ENCODE measurements at places on chromosomes 7 and 10.

- DNase-seq = no peak
These were observed 49.1 kb downstream of the STRA8 start for GRCh38 chr7:135282561-135283254.

GRCh38 chr10:48447356-48448215 lies 141.1 kb downstream of the MAPK8 start:
- no peak for DNase-seq

GRCh38 chr7:147308539-147308938 lies 1191.9 kb downstream of the CNTNAP2 start:
- no peak for DNase-seq

DNA sequence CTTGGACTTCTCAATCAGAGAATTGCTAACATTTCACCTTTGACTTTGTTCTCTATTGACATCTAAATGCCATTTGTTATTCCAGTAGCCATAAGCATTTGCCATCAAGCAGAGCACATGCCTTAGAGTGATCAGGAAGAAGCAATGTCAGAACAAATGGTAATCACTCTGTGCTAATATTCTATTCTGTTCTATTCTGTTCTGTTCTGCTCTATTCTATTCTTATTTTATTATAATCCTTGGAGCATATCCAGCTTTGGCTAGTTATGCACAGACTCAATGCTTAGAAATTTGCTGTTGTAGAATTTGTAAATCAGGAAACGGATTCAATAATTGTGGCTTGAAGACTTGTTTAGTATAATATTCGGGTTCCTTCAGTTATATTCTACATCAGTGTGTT lies 175.4 kb downstream of the EXOC4 start:
- DNase-seq = no peak

DNA sequence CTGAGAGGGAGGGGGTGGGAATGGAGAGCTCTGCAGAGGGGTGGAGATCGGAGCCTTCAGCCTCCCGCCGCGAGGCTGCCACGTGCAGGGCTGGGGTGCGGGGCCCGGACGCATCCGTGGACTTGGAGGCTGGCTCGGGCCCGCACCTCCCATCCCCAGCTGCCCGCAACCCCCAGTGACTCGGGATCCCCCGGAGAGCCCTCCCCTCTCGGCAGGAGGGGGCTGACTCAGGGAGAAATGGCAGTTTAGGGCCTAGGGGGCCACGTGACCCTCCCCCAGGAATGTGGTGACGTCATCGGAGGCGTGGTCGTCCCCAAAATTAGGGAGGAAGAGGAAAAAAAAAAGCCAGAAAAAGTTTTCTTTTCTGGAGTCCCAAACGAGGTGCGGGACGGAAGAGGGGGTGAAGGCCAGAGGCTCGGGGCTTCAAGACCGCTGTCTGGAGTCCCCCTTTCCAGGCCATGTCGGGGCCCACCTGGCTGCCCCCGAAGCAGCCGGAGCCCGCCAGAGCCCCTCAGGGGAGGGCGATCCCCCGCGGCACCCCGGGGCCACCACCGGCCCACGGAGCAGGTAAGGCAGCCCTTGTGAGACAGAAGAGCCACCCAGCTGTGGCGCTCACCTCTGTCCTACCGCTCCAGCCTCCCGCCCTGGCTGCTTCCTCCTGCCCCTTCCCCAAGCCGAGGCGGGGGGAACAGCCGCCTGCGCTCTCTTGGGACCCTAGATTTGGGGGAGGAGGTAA lies at the start of gene TRIP6:
Gene TRIP6, plus strand, starts transcription at position 348 of the 736 bp plus-strand sequence. Its CDS starts 111 bp downstream, at position 459.
- peak; percentile 61 for DNase-seq

- DNase-seq = no peak
These were observed 3.3 kb upstream of the NPTX2 start for GRCh38 chr7:98613601-98614425.

GRCh38 chr7:920351-921070 lies 34.0 kb downstream of the ADAP1 start:
- DNase-seq = no peak

DNA sequence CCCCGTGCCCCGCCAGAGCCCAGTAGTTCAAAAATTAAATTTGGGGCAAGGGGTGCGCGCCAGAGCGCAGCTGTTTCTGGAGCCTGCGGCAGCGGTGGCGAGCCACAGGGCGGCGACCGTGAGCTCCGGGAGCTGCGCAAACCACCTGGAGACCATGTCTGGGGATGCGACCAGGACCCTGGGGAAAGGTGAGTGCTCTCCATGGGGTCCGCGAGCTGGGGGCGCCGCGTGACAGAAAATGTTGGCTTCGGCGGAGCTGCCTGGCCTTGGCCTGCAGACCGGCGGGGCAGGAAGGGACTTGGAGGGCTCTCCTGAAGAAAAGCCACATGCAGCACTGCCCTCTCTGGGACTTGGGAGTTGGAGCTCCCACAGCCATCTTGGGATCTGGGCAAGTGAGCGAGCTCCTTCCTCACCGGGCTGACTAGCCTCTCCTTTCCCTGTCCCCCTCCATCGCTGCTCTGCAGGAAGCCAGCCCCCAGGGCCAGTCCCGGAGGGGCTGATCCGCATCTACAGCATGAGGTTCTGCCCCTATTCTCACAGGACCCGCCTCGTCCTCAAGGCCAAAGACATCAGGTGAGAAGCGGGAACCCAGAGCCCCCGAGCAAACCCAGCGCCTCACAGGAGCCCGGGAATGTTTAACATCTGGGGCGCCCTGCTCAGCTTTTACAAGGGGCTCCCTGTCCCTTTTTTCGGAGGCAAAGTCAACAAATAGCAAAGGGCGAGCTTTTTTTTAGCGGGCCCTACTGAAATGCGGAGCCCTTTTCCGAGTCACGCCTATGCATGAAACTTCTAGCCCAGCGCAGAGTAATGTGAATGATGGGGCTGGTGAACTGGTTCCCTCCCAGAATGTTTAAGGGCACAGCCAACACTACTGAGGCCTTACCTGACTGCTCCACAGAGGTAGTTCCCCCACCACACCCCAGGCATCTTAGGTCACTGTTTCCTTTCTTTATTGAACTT lies 6.1 kb downstream of the GSTO2 start:
- no peak for DNase-seq

- DNase-seq = no peak
These were observed 467.1 kb downstream of the SDK1 start for GRCh38 chr7:3767917-3768777.

GRCh38 chr10:26821699-26822570 lies 38.8 kb downstream of the ABI1 start:
- DNase-seq = no peak

DNA sequence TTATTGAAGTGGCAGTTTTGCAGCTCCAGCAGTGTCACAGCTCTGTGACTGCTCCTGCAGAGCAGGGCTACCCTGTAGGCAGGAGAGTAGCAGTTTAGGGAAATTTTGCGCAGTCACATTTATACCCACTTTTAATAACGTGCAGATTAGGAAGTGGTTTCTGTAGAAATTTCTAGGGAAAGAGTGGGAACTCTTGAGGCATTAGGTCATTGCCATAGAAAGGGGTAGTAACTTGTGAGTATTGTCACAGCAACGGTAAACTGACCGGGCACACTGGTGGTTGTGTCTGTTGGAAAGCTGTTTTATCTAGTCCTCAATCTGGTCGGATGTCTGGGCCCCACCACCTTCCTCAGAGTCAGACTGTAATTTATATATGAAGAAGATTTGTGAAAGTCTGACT lies 51.9 kb downstream of the CDC14C start:
- no peak for DNase-seq

DNA sequence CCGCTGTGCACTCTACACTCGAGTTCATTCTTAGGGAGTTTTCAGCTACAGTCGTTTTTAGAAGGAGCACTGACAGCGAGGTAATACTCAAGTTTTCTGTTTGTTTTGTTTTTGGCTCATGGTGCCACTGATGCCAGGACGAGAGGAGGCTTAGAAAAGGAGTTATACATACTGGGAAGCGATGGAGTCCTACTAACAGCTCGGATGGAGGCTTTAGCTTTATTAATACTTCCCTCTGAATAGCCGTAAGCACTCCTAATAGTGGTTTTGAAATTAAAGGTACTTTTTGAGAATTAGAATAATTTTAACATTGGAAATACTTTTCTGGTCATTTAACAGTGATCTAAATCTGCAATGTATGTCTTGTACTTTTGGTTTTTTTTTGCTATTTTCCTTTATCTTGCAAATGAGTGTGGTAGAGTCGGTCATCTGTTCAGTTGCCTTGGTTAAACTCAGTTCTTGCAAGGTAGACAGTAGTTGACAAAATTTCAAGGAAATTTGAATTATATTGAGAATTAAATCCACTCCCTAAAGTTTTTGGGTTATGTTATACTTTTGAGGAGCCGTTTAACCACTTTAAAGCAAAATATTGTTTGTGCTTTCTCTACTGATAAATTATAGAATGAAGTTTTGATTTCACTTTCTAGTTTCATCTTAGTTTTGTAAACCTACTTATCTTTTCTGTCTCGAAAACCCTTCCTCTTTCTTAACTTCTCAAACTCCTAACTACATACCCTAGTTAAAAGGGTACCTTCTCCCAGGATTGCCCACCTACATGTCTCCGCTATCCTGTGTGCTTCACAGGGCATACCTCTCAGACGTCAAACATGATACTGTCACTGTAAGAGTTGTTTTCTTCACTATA lies 1.5 kb downstream of the HBP1 start:
- no peak for DNase-seq

DNA sequence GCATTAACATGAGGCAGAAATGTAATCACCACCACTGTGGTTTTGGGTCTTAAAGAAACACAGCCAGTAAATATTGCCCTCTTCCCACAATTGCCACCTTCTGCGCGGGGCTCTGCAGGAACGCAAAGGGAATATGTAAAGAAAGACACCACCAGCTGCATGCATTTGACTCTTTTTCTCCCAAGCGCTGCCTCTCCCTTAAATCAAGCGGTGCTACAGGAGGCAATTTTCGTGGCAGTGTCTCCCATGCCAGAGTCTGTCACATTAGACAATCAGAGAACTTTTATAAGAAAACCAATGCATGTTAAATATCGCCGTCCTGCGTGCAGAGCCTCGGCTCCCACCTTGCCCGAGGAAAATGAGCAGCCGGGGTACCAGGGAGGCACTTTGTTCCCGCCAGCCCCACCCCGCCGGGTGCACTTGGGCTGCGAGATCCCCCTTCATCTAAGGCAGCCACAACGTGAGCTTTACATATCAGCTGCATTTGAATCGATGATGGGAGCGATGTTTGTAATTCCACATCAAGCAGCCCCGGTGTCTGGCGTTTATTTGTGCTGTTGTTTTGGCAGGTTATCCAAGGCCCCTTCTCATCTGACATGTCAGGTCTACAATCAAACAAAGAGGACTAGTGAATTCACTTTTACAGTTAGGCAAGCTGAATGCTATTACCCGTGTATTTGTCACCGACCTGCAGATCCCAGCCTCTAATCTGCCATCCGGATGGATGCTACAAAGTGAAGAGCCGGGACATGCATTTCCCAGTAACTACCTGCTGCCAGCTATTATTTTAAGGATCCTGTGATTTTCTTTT lies 72.3 kb upstream of the MGMT start:
- DNase-seq = no peak

GRCh38 chr7:70527520-70528115 lies 604.3 kb upstream of the GALNT17 start:
- no peak for DNase-seq

DNA sequence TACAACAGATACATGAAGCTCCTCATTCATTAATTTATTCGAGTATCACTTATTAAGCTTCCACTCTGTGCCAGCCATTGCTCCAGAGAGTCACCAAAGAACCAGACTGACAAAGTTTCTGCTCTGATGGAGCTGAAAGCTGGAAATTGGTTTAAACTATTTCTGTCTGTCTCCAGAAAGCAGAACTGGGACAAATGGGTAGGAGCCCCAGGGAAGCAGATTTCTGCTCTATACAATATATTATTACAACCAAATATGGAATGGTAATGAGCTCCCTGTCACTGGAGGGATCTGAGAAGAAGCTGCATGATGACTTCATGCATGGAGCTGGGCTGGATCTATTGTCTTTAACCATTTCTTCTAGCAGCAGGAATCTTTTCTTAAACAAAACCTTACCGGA lies 165.4 kb upstream of the ADO start:
- DNase-seq = no peak

GRCh38 chr10:123836418-123837145 lies 55.0 kb downstream of the CPXM2 start:
- DNase-seq = no peak

GRCh38 chr7:39547336-39547735 lies 18.9 kb upstream of the YAE1 start:
- DNase-seq = no peak

GRCh38 chr10:83991986-83992753 lies 147.1 kb upstream of the GHITM start:
- no peak for DNase-seq

DNA sequence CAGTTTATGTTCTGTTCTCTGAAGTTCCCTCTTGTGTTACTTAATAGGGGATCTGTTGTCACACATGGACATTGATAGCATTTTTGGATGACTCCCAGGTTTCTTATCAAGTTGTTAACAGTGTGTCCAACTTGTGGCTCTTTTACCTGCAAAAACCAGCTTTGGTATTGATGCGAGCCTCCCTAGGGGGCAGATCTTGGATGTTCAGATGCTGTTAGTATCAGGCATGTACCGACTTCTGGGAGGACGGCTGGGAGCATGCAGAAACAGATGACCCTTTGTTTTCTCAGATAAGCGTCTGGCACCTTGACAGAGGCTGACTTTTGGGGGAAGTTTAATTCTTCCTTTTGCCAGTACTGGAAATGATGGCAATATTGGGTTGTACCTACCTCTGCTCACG lies 2.2 kb downstream of the PLPP4 start:
- no peak for DNase-seq

GRCh38 chr10:27687743-27688142 lies 57.9 kb downstream of the MKX start:
- no peak for DNase-seq

DNA sequence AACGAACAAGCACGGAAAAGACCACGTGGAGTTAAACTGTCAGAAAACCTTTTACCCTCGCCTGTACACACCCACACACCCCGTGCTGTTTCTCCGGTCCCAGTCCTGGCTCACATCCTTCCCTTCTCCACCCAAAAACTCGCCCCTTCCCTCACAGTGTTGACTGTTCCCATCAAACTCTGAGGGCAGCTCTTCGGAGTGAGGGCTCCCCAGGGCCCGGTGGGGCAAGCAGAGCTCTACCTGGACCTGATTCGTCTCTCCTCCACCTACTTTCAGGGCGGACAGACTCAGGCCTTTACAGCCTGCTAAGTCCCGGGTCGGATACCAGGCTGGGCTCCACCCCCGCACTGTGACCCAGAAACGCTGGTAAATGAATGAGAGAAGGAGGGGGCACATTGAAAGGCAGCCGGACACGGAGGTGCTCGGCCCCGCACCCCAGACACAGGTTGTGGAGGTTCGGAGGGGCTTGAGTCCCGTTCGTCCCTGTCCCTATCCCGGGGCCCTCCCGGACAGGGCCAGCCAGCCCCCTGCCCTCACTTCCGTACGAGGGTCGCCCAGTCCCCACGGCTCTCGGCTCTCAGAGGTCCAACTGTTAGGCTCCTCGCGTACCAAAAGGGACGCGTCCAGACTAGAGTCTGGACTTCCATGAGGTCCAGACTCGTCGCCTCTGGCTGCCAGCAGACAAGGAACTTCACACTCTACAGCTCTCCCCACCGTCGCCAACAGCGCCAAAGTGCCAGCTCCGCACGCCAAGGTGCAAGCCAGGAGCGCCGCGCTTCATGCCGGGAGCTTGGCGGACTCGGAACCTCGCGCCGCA lies 31.7 kb upstream of the ASL start:
- no peak for DNase-seq

DNA sequence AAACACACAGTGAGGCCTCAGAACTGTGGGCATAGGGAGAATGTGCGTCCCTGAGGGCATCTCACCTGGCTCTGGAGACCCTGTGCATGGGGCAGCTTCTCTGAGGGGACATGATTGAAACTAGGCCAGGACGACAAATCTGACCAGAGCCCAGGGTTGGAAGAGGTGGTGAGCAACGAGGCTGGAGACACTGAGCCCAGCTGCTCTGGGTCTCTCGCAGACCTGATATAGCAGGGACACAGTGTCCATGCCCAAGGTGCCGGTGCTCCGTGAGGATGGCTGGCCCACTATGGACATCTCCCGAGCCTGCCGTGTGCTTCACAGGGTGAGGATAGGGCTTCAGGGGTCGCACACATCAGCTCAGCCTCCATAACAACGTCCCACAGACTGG lies 49.3 kb upstream of the INSIG1 start:
- DNase-seq = no peak

Data from stimulated activated CD4-positive, alpha-beta T cell treated with anti-CD3 and anti-CD28 coated beads, TNF-alpha, amount 100 ng/mL, for 4 hours (primary cell).